Suprapubic skin (tissue), 4 donors: ENCODE measurements at places on chromosomes 6 and 20.
A peak's percentile ranks its signal among the peaks of the same experiment; 100 is the strongest.

- H3K27me3 ChIP-seq: no peaks in the 10 kb centered on the region
- H3K4me1 ChIP-seq: no peaks in the 10 kb centered on the region
- DNase-seq: no peak
- H3K36me3 ChIP-seq: no peaks in the 10 kb centered on the region
These were observed 6.1 kb downstream of the C20orf173 start for GRCh38 chr20:35523298-35523888.

DNA sequence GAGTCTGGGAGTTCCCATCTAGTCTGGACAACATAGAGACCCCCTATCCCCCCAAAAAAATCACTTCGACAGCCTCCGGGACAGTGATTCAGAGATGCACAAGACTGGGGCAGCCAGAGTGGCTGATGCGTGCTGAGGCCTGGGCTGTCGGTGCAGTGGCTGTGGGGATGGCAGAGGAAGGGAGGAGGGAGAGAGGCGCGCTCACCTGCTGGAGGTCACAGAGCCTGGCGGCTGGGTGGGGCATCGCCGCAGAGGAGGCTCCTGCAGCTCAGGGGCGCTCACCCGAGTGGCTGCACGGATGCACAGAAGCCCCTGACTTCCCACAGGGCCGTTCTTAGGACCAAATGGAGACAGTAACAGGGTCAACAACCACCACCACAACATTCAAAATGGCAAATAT lies 182.8 kb downstream of the SMOC2 start:
- H3K27ac ChIP-seq: no peak overlapping the region
- no peaks in the 10 kb centered on the region for H3K36me3 ChIP-seq
- H3K4me1 ChIP-seq: no peaks in the 10 kb centered on the region

GRCh38 chr6:11770546-11771466 lies 7.8 kb downstream of the ADTRP start:
- peak overlapping the region; percentile 7 for H3K4me3 ChIP-seq
- no peaks in the 10 kb centered on the region for H3K36me3 ChIP-seq
- no peaks in the 10 kb centered on the region for H3K27me3 ChIP-seq
- peaks cover 60% of the 10 kb centered on the region for H3K4me1 ChIP-seq
- DNase-seq: peak; percentile 92

- H3K36me3 ChIP-seq: no peaks in the 10 kb centered on the region
- no peaks in the 10 kb centered on the region for H3K4me1 ChIP-seq
- H3K27me3 ChIP-seq: no peaks in the 10 kb centered on the region
- no peak overlapping the region for H3K4me3 ChIP-seq
These were observed 49.0 kb downstream of the SIM1 start for GRCh38 chr6:100415768-100416167.

DNA sequence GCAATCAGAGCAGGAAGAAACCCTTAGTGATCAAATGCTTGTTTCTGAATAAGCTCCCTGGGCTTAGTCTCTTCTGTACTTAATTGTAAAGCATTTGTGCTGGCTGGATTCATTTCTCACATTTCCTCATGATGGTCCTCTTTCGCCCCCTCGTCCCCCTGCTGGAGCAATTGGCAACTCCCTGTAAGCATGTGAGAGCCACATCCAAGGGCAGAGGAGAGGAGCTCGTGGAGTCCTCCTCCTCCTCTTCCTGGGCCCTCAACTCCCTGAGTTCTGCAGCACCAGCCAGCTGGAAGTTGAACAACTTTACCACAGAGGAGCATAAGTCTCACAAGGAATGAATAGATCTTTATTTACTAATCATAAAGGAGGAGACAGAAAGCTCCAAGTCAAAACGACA lies 12.6 kb downstream of the ANKEF1 start:
- no peak overlapping the region for H3K27ac ChIP-seq
- H3K27me3 ChIP-seq: no peaks in the 10 kb centered on the region
- no peak for DNase-seq
- no peaks in the 10 kb centered on the region for H3K4me1 ChIP-seq
- no peak overlapping the region for H3K4me3 ChIP-seq

DNA sequence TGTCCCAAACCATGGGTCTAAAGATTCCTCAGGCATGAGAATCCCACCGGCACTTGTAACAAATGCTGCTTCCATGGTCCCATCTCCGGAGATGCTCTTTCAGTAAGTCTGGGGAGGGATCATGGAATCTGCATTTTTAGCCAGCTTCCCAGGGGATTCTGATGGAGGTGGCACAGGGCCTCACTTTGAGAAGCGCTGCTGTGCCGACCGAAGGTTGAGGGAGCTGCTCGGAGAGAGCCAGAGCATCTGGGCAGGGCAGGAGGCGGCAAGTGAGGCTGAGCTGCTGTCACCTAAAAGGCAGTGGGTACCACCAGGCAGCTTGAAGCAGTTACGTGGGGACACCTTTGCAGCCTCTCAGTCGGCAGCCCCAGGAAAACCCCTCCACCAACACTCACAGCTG lies 100.2 kb upstream of the CDYL start:
- no peak overlapping the region for H3K4me3 ChIP-seq
- H3K4me1 ChIP-seq: peaks cover 9% of the 10 kb centered on the region
- no peaks in the 10 kb centered on the region for H3K27me3 ChIP-seq

GRCh38 chr20:62208061-62208794 lies 11.8 kb downstream of the HRH3 start:
- H3K27me3 ChIP-seq: peaks cover 43% of the 10 kb centered on the region
- no peak for DNase-seq
- H3K27ac ChIP-seq: no peak overlapping the region

- H3K36me3 ChIP-seq: no peaks in the 10 kb centered on the region
- no peaks in the 10 kb centered on the region for H3K27me3 ChIP-seq
- no peak for DNase-seq
- H3K4me1 ChIP-seq: no peaks in the 10 kb centered on the region
These were observed 141.2 kb downstream of the NRN1 start for GRCh38 chr6:5865506-5866031.

GRCh38 chr6:156111913-156112312 lies 656.3 kb upstream of the NOX3 start:
- H3K36me3 ChIP-seq: no peaks in the 10 kb centered on the region
- H3K27me3 ChIP-seq: no peaks in the 10 kb centered on the region
- H3K4me3 ChIP-seq: no peak overlapping the region
- no peak overlapping the region for H3K27ac ChIP-seq
- no peak for DNase-seq

DNA sequence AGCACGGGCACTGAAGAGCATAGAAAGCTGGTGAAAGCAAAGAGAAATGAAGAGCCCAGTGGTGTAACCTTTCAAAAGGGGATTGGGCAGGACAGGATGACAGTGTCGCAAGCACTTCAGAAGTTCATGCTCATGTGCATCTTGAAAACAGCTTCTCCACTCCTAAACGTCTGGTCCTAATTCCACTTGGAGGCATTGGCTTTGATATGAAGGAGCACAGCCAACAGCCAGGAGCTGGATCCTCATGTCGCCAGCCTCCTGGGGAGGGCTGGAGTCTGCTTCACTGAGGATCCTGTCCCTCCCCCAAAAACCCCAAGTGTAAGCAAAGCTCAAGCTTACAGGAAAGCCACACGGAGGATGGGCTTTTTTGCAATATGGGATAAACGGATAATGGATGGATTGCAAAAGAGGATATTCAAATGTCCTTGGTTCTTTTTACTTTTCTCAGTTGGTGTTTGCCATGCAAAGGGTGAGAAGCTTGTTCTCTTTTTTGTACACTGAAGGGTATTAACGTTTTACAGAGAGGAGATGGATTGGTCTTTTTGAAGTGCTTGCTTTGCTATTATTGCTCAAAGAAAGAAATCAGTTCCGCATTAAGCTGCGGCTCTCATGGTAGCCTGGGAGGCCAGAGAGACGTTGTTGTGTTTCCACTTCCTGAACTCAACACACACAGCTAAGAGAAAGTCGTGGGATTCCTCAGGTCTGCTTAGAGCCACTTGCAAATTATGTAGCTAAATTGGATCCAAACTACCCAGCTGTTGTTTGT lies 92.2 kb downstream of the SIM1 start:
- no peak for DNase-seq
- no peak overlapping the region for H3K27ac ChIP-seq
- no peaks in the 10 kb centered on the region for H3K4me1 ChIP-seq
- no peak overlapping the region for H3K4me3 ChIP-seq
- H3K27me3 ChIP-seq: no peaks in the 10 kb centered on the region

GRCh38 chr6:3433005-3433404 lies 23.8 kb downstream of the SLC22A23 start:
- peak overlapping the region; percentile 84 for H3K27ac ChIP-seq
- peaks cover 45% of the 10 kb centered on the region for H3K4me1 ChIP-seq
- no peaks in the 10 kb centered on the region for H3K36me3 ChIP-seq

DNA sequence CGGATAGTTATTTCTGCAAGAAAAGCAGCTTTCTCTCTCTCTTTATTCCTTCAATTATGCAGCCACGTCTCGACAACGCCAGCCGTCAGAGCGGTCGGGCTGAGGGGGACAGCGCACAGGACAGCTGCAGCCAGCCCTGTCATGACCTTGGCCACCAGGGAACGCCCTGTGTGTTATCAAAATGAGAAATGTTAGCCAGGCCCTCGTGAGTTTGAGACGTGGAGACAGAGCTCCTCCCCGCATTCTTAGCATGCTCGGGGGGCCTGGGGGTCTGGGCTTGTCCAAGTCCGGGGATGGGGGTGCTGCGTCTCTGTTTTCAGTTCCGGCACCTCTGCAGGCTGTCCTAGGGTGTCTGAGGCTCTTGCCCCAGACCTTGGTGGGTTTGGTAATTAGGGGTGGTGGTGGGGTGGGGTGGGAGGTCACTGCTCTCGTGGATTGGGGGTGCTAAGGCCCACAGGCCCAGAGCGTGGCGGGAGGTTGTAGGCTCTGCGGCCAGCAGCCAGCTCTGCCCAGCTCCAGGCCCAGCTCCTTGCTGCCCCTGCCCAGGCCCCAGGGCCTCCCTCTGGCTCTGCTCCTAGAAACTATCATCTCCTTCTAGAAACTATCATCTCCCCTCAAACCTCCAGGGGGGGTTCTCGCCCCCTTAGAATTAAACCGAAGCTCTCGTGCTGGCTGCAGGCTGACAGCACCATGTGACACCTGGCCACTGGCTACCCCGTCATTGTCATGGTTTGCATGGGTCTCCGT lies 54.3 kb upstream of the GATA5 start:
- no peak overlapping the region for H3K4me3 ChIP-seq
- H3K4me1 ChIP-seq: no peaks in the 10 kb centered on the region
- peaks cover 81% of the 10 kb centered on the region for H3K27me3 ChIP-seq
- no peaks in the 10 kb centered on the region for H3K36me3 ChIP-seq
- no peak overlapping the region for H3K27ac ChIP-seq

DNA sequence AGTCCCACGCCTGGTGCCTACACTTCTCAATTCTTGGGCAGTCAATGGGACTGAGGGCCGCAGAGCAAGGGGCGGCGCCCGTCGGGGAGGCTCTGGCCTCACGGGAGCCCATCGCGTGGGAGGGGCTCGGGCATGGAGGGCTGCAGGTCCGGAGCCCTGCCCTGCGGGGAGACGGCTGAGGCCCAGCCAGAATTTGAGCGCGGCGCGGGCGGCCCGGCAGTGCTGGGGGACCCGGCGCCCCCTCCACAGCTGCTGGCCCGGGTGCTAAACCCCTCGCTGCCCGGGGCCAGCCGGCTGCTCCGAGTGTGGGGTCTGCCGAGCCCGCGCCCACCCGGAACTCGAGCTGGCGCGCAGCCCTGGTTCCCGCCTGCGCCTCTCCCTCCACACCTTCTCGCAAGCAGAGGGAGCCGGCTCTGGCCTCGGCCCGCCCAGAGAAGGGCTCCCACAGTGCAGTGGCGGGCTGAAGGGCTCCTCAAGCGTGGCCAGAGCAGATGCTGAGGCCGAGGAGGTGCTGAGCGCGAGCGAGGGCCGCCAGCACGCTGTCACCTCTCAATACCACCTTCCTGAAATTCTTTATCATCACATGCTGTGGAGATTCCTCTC lies 58.5 kb downstream of the BAK1 start:
- no peaks in the 10 kb centered on the region for H3K4me1 ChIP-seq
- DNase-seq: no peak
- no peak overlapping the region for H3K4me3 ChIP-seq
- H3K27me3 ChIP-seq: no peaks in the 10 kb centered on the region

- no peaks in the 10 kb centered on the region for H3K27me3 ChIP-seq
- H3K36me3 ChIP-seq: no peaks in the 10 kb centered on the region
- H3K4me1 ChIP-seq: no peaks in the 10 kb centered on the region
- no peak for DNase-seq
- no peak overlapping the region for H3K4me3 ChIP-seq
- H3K27ac ChIP-seq: no peak overlapping the region
These were observed 702.1 kb downstream of the FRK start for GRCh38 chr6:115358616-115359015.

GRCh38 chr6:22053391-22053997 lies 243.3 kb downstream of the PRL start:
- no peak overlapping the region for H3K4me3 ChIP-seq
- H3K27me3 ChIP-seq: no peaks in the 10 kb centered on the region
- peaks cover 10% of the 10 kb centered on the region for H3K4me1 ChIP-seq

DNA sequence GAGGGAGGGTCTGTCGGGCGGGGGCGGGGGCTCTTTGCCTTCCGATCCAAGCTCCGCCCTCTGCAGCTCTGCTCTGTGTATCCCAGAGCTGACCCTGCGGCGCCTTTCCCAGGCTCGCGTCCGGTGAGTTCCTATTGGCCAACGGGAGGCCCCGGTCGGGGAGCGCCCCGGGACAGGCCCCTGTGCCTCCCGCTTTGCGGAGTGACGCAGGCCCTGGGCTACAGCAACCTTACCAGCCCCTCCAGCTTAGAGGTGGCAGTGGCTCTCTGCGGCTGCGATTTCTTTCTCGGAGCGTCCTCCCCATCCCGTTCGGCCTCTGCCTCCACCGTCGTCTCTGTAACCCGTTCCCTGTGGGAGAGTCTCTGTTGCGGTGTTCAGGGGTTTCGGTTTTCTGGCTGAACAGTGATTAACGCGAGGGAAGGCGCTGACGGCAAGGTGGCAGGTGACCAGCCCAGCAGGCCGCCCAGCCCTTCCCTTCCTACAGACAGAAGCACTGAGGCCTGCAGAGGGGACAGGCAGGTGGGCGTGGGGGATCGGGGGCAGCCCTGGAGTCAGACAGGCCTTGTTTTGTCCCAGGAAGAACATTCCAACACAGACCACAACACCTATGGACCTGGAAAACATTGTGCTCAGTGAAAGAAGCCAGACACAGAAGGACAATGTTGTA lies 18.1 kb upstream of the CEBPB start:
- peak overlapping the region; percentile 66 for H3K27ac ChIP-seq
- peaks cover 22% of the 10 kb centered on the region for H3K4me1 ChIP-seq
- H3K27me3 ChIP-seq: no peaks in the 10 kb centered on the region
- DNase-seq: peak; percentile 93
- H3K36me3 ChIP-seq: no peaks in the 10 kb centered on the region
- H3K4me3 ChIP-seq: peak overlapping the region; percentile 54

GRCh38 chr20:42836339-42836738 lies 353.4 kb downstream of the PTPRT start:
- H3K4me3 ChIP-seq: no peak overlapping the region
- no peak for DNase-seq
- no peaks in the 10 kb centered on the region for H3K27me3 ChIP-seq
- H3K4me1 ChIP-seq: peaks cover 8% of the 10 kb centered on the region

DNA sequence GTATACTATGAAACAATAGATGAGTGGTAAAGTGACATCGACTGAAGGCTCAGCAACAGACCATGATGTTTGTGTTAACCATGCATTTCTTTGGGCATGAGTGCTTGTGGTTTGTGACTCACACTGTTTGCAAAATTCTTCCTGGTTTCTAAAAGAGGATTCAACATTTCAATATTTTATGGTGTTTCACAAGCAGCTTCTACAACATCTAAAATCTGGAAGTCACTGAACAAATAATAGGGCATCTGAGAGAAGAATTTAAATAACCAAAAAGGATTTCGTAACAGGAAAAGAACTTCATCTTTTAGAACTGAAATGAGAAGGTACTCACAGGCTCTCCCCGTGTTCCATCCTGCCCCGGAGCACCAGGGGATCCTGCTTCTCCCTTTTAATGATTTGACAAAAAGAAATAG lies 146.2 kb downstream of the COL21A1 start:
- no peaks in the 10 kb centered on the region for H3K27me3 ChIP-seq
- H3K4me3 ChIP-seq: no peak overlapping the region
- H3K27ac ChIP-seq: no peak overlapping the region
- H3K36me3 ChIP-seq: no peaks in the 10 kb centered on the region
- DNase-seq: no peak

- H3K36me3 ChIP-seq: no peaks in the 10 kb centered on the region
- H3K27me3 ChIP-seq: no peaks in the 10 kb centered on the region
- no peaks in the 10 kb centered on the region for H3K4me1 ChIP-seq
These were observed 80.7 kb downstream of the C6orf52 start for GRCh38 chr6:10613723-10614122.
